ENCODE measurements at places on chromosomes 4 and X.

DNA sequence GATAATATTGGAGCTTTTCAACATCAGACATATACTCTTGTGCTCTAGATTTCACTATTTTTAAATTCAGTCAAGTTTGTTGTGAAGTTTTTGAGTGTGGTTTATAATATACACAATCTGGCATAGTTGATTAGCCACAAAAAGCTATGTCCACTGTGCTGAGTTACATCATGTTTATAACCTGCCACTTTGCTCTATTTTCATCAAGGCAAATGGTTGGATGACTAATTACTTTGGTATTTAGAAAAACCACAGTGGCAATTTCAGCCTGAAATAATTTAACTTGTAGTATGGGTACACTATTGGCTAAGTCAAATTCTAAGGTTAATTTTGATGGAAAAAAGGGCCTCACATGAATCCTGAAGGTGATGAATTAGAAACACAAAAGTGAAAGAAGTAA lies 262.6 kb downstream of the C4orf33 start:
- DNase-seq, result no peak

DNA sequence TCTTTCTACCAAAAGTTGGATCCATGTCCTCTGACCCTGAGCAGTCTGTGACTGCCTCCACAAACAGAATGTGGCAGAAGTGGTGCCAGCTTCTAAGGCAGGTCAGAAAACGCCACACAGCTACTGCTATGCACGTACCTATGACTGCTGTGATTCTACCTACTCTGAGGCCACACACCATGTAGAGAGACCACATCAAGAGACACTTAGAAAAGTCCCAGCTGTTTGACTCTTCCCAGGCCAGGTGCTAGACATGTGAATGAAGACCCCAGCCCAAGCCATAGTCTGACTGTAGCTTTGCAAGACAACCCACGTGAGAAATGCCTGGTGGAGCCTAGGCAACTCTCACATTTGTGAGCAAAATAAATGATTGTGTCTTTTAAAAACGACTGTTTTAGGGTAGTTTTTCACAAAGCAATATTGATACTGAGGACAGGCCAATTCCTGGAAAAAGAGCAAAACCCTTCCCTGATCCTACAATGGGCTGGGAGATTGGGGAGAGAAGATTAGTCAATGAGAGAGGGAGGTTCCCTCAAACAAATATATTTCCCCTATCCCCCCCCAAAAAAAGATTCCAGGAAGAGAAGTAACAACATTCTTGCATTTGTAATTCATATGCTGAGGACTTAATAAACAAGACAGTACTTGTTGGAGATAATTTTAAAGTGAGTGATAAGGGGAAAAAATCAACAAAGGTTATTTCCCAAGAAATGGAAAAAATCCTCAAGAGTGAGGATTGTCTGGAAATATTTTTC lies 33.3 kb downstream of the FRYL start:
- DNase-seq, result no peak

DNA sequence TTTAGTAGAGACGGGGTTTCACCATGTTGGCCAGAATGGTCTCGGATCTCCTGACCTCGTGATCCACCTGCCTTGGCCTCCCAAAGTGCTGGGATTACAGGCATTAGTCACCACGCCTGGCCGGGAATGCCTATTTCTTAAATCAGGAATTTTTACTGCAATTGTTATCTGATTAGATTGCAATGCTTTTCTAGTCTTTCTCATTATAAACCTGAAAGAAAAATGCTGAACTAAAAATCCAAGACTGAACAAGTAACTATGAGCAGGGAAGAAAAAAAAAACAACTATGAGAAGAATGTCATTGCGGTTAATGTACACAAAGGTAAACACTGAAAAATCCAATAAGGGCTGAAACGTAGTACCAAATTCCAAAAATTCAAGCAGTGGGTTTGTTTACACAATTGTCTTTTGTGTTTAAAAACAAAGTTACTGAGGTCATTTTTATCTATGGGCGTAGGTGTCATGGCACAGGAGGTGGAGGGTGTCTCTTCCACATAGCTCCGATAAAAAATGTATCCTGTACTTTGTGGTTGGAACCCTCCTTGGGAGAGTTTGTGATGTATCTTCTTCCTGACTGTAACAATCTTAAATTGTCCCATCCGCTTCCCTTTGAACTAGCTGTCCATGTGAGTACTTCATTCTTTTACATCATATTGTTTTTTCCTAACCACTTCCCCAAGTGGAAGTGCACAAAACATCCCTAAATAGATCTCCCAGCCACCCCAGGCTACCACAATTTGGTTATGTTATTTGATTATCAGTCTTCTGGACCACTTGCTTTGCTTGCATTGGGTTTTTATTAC lies 11.1 kb upstream of the TMEM156 start:
- DNase-seq, result no peak

GRCh38 chrX:14916017-14916674 lies 42.9 kb downstream of the MOSPD2 start:
- DNase-seq, result no peak

DNA sequence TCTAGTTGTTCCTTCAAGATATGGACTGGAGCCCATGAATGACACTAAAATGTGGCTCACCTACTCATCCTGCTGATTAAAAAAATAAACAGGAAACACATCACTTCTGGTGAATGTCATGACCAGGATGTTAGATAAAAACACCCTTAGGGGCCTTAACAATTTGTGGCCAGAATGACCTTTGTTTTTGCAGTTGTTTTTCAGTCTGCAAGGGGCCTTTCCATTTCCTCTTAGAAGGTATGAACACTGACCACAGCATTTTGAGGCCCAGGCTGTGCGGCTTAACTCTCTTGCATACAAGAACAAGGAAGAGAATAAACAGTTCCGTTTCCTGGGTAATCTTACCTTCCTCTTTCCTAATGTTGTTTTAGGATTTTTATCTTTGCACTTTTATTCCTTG lies 113.2 kb downstream of the IL1RAPL2 start:
- DNase-seq, result no peak

GRCh38 chr4:180081072-180081471 lies 2162.1 kb upstream of the TENM3 start:
- DNase-seq, result no peak

DNA sequence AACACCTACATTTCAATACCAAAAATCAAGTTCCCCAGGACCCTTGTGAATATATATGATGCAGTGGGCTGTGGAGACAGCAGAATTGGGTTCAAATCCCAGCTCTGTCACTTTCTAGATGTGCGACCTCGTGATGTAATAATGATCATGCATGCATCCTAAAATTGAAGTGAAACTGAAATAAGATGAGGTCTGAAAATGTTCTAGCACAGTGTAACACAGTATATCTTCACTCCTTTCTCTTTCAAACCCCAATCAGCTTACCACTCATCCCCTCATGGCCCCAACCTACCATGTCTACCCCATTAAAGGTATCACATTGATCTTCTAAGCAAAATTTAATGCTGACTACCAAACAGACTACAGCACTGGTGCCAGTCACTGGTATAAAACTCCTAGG lies 69.9 kb upstream of the BRS3 start:
- DNase-seq, result no peak

DNA sequence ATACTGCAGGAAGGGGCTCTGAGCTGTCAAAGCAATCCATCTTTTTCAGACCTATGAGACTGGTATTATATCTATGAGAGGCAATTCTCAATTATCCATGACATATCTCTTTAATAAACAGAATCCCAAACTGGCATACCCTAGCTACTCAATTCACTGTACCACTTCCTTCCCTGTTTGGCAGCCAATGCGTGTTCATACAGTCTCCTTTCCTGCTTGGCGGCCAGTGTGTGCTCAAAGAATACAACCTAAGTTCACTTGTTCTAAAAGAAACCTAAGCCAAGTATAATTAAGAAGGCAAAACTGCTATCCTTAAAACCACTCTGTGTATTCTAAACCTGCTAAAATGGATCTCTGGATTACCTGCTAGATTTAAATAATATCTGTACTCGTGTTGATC lies 38.3 kb downstream of the ARHGEF9 start:
- DNase-seq, result no peak
